Stimulated activated CD8-positive, alpha-beta memory T cell treated with anti-CD3 and anti-CD28 coated beads, Interleukin-4, amount 100 ng/mL, for 24 hours (primary cell): ENCODE measurements at places on chromosomes 7 and 10.

GRCh38 chr10:97648562-97649404, 8.3 kb downstream of the PI4K2A start:
- DNase-seq = no peak

DNA sequence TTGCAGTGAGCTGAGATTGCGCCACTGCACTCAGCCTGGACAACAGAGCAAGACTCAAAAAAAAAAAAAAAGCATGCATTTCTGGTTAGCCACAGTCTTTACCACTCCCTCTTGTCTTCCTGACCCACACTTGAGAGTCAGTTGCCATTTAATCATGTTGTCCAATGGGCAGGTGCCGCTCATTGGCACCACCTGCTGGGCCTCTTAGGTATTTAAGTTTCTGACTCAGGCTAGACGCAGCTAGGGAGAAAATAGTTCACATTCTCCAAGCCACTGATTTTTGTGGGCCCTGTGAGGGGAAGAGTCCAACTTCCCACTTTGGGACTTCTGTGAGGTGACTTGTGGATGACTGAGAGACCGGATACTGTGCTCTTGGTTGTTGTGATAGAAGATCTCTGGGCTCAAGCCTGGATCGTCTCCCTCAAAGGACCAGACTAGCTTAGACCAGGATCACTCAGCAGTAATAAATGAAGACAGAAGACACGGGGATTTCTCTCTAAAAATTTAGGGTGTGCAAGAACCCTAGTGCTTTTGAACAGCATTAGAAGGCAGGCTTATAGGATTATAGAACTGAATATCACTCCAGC, 26.8 kb upstream of the SORCS3 start:
- no peak for DNase-seq

- DNase-seq = no peak
These were observed at the start of gene FAM180A for GRCh38 chr7:135748770-135749169. FAM180A (minus strand) TSS chr7:135748813; CDS start chr7:135748580, 233 bp downstream.

GRCh38 chr7:64639267-64640001, 26.5 kb upstream of the ZNF107 start:
- DNase-seq = no peak

DNA sequence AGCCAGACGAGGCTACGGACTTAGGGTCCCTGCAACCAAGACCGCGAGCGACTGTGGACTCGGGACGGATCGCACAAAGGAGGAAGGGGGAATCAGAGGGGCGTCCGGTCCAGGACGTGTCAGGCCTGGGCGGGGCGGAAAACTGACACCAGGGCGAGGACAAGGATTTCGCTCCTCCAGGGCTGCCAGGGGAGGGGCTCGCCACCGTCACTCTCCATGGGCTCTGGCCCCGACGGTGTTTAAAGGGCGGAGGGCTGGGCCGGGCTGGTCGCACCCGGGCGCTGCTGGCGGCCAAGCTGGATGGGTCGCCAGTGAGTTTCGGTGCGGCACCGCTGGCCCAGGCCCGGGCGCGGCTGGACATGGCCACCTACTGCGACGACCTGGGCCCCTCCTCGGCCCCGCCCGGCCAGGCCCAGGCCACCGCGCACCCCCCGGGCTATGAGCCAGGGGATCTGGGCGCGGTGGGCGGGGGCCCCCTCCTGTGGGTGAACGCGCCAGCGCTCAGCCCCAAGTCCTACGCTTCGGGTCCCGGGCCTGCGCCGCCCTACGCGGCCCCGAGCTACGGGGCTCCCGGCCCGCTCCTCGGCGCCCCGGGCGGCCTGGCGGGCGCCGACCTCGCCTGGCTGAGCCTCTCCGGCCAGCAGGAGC, at the start of gene FOXI2:
TSS of gene FOXI2 (plus strand) at position 271 of the 648 bp plus-strand sequence. CDS start at position 360, 89 bp downstream.
- DNase-seq = no peak

- peak; percentile 34 for DNase-seq
These were observed at the start of gene PWWP2B for GRCh38 chr10:132397036-132397541. PWWP2B (plus strand) TSS chr10:132397200; CDS start chr10:132397227, 27 bp downstream.

- DNase-seq = no peak
These were observed 139.4 kb upstream of the AKR1E2 start for GRCh38 chr10:4686644-4686996.

GRCh38 chr7:129462420-129462819, 28.2 kb downstream of the STRIP2 start:
- no peak for DNase-seq

- DNase-seq = no peak
These were observed 166.1 kb upstream of the NRG3 start for GRCh38 chr10:81708929-81709328.

DNA sequence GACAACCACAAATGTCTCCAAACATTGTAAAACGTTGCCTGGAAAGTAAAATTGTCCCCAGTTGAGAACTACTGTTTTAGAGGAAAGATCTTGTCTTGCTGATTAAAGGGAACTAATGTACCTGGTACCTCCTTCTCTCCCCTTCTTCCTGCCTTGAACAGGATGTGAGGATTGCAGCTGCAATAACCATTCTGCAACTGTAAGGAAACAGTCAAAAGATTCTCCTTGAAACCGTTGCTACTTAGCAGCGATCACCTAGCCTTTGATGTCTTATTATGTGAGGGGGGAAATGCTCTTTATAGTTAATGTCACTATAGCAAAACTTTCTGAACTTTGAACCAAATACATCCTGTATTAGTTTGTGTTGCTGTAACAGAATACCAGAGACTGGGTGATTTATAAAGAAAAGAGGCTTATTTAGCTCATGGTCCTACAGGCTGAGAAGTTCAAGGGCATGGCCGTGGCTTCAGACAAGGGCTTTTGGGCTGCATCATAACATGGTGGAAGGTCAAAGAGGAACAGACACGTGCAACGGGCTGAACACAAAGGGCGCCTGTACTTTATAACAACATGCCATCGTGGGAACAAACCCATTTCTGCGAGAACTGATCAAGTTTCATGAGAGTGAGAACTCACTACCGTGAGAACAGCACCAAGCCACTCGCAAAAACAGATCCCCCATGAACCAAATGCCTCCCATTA, 54.2 kb upstream of the PARD3 start:
- DNase-seq = no peak

DNA sequence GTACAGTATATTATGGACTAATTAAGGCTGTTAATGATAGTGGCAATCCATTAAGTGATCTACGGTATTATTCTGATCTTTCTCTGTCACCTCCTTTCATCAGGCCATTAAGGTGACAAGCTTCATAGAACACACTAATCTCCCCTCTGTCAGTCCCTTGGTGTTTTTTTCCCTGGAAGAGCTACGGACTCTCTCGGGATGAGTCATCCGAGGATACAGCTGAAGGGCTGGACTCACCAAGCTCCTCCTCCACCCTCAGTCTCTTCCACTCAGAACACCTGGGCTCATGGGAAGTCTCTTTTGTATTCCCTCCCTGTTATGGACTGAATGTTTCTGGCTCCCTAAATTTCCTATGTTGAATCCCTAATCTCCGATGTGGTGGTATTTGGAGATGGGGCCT, 69.8 kb upstream of the PLXNA4 start:
- DNase-seq = no peak

DNA sequence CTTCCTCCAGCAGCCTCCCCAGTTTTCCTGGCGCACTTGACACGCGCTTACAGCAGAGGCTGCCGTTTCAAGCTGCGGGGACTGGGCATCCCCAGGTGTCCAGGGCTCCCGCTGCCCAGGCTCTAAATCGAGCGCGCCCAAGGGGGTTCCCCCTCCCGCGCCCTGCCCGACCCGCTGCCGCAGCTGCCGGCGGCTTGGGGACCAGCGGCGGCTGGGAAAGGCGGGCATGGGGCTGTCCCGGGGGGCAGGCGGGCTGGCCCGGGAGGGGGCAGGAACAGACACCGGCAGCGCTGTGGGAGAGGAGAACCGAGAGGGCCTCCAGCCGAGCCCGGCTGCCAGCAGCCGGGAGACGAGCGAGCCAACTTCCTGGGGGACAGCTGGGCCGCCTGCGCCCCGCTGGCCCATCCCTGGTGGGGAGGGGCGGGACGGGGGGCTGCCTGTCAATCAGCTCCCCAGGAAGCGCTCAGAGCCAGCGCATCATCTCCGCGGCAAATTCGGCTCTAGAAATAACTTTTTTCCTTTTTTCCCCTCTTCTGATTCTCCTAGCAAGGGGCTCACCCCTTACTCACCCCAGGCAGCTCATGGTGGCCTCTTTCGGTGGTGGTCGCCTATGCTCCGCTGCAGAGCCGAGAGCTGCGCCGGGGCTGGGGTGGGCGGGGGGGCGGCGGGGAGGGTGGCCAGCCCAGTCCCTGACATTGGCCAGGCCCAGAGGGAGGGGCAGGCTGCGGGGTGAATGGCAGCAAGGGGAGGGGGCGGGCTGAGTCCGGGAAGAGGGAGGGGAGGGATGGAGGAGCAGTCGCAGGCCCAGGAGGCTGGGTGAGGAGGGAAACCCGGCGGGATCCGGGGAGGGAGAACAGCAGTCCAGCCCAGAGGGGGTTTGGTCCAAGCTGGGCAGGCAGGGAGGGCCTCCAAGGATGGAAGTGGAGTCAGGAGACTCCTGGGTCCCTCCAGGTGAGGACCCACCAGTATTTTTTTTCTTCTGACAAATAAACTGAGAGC, 14.7 kb downstream of the GRID2IP start:
- DNase-seq = no peak

- no peak for DNase-seq
These were observed 9.4 kb downstream of the DDIT4 start for GRCh38 chr10:72283131-72283530.

DNA sequence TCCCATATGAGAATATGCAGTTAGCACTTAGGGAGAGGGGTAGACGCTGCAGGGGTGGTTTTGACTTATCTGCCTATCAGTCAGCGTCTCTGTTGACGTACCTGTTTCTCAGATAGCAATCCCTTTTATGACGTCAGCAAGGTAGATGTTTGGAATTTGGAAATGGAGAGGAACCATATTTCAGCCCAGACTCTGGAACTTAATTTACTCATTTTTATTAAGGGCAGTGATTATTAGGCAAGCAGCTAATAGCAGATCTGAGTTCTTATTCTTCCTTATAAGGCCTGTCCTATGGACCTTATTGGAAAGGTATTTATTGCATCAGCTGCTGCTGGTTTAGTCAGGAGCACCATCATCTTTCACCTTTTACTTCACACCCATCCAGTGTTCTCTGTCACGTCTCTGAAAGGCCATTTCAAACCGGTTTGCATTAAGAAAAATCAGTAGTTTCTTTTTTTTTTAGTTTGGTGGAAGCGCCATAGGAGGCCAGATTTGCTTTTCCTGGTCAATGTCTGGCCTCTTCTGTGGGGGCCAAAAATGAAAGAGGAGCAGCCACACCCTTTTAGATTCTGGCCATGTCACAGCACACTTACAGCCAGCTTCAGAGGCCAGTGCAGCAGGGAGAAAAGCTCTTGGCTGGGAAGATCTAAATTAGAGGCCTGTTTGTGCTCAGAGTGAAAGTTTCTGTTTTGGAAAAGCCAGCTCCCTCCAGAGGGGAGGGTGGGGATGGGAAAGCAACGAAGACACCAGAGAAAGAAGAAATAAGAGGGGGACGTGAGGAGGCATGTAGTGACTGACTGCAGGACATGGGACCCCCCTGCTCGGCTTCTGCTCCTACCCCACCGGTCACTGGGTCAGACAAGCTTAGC, 146.3 kb downstream of the TCF7L2 start:
- DNase-seq = no peak

- DNase-seq = no peak
These were observed 809.5 kb downstream of the GRID1 start for GRCh38 chr10:85557077-85557476.

DNA sequence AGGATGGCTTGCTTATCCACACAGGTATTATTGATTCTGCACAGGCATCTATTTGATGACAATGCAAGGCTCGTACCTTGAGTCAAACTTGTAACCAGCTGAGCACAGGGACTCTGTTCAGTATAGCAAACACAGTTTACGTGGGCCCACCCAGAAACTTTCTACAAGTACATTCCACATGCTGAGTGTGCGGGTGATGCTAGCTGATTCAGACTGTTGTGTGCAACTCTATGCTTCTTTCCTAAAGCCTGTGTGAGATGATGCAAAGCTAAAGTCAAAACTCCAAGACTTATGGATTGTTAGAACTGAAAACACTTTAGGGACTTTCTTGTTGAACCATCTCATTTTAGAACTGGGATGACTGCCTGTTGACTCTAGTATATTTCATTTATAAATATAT, 21.5 kb upstream of the CALD1 start:
- no peak for DNase-seq

GRCh38 chr10:650441-650851, 39.0 kb downstream of the DIP2C start:
- no peak for DNase-seq

DNA sequence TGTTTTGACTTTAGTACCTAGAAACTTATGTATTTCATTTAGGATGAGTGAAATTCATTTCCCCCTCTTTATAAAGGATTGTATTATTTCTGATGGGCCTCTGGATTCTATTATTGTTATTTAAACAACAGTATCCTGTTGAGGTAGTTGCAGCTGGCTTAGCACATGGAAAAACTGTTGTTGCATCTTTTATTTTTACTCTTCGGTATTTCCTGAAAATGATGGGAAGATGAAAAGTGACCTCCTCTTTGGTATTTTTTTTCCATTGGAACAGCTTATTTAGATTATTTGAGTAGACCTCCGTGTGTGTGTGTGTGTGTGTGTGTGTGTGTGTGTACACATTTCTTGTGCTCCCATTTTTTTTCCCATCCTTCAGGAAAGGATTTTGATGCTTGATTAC, 129.8 kb downstream of the PRKG1 start:
- no peak for DNase-seq

DNA sequence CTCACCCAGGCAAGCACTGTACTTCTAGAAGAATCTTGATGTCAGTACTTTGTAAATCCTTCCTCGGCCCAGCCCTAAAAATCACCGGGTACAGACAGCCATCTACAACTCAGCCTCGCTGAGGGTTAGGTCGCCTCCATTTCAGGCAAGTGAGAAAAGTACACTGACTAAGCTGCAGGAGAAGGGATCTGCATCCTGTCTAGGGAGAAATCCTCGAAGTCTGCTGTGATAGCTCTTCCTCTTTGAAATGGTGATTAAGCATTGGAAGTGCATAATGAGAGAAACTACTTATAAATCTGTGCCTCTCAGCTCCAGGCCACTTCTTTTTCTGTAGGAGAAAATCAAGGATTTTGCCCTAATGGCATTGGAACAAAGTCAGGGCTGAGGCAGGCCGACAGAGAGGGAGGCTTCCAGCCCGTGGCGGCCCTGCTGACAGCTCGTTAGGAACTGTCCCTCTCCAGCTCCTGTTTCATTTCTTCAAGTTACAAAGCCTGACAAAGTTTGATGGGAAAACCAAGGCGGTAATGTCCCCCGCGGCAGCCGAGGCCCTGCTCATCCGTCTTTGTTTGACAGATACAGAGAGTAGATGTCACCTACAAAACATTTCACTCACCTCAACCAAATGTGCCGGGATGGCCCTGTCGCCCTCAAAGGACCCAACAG, 14.1 kb upstream of the GOT1 start:
- no peak for DNase-seq

GRCh38 chr10:96478355-96478754, 35.4 kb downstream of the TLL2 start:
- no peak for DNase-seq

- DNase-seq = no peak
These were observed 2.9 kb upstream of the TRIM8 start for GRCh38 chr10:102641402-102641801.
